Cerebellum (tissue), 4 donors: ENCODE measurements at places on chromosomes 11 and 22.

- DNase-seq, result no peak
These were observed 24.2 kb upstream of the TMEM123 start for GRCh38 chr11:102476812-102477211.

DNA sequence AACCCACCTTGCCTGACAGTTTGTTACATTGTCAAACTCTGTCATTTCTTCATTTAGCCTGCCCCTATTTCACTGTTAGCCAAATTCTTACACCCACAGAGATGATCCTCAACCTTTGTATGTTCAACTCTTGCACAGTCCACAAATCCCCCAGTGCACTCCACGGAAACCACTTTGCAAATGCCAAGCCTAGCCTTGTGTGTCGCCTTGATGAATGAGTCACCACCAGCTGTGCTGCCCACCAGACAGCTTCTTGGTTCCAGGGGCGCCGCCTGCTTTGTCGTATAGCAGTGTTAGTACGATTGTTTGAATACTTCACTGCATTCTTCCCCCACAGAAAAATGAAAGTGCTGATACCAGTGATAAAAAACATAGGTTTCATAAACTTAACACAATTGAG is 686.3 kb downstream of the NTM start:
- DNase-seq, result no peak

GRCh38 chr22:44682556-44683168 is 19.3 kb upstream of the PRR5 start:
- no peak for DNase-seq

DNA sequence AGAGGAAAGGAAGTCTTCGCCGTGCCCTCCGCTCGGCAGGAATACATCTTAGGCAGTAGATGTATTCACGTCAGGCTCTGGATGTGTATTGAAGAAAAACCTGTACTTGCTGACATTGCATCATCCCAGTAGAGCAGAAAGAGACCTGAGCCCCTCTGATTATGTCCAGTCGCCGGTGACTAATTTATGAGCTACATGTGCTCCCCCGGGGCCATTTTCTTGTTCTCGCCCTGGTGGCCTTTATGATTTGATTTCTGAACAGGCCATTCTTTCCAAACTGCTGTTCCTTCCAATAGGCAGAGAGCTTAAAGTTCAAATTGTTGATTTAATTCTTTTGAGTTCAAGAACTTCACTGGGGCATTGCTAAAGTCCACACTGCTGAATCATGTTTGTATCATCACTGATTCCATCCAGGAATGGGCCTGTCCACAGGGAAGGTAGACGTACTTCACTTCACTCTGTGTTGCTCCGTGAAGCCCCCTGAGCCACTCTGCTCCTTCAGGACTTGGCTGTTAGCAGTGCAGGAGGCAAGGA is 137.3 kb upstream of the RASSF10 start:
- no peak for DNase-seq

GRCh38 chr22:30860176-30861105 is 108.1 kb downstream of the MORC2 start:
- DNase-seq, result no peak

- DNase-seq, result no peak
These were observed 287.7 kb downstream of the TMEM135 start for GRCh38 chr11:87325490-87325872.

GRCh38 chr22:47396105-47396504 is 633.7 kb downstream of the TBC1D22A start:
- DNase-seq, result no peak

- no peak for DNase-seq
These were observed 4.8 kb downstream of the OR6A2 start for GRCh38 chr11:6794639-6795038.

DNA sequence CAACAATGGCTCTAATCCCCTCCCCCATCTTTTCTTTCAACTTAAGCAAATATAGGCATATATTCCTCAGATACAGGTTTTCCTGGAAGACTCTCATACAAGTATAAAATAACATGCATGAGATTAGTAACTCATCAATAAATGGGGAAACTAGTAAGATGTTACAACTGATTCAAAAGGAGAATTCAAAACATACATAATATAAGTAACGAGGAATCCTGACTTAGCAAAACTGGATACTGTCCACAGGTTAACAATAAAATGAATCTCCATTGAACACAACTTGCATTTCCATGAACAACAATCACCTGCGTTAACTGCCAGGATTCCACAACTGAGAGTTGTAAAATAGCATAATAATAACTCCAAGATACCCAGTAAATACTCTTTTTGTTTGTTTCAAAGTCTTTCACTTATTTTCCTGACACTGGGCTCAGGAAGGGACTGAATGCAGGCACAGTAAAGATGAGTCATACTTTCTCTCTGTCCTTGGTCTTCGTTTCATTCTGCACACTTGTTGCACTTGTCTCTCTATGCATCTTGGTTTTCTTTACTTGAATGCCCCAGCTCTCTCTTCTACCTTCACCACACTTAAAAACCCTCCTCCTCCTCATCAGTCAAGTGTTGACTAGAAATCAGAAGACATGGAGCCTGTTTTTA is 8.1 kb downstream of the APIP start:
- no peak for DNase-seq

GRCh38 chr22:30856741-30857502 is 111.7 kb downstream of the MORC2 start:
- DNase-seq, result peak; percentile 8

GRCh38 chr11:131954146-131954545 is 583.7 kb downstream of the NTM start:
- peak; percentile 40 for DNase-seq

GRCh38 chr11:106961518-106961917 is 56.8 kb downstream of the GUCY1A2 start:
- no peak for DNase-seq

- DNase-seq, result peak; percentile 83
These were observed 841 bp downstream of the RIC8A start for GRCh38 chr11:208181-208916.

- no peak for DNase-seq
These were observed 563.9 kb upstream of the B3GAT1 start for GRCh38 chr11:134975866-134976376.

GRCh38 chr11:13278609-13279486 is 1.3 kb downstream of the BMAL1 start:
- DNase-seq, result peak; percentile 20

- DNase-seq, result no peak
These were observed 328.3 kb upstream of the NARS2 start for GRCh38 chr11:78902771-78903507.

GRCh38 chr11:96169250-96169649 is 173.7 kb downstream of the MAML2 start:
- DNase-seq, result no peak

- DNase-seq, result no peak
These were observed 25.1 kb downstream of the CD6 start for GRCh38 chr11:60996381-60997138.

- DNase-seq, result no peak
These were observed 1.1 kb downstream of the OSBP start for GRCh38 chr11:59614277-59615119.

- peak; percentile 88 for DNase-seq
These were observed 11.3 kb downstream of the OSBP2 start for GRCh38 chr22:30705710-30706651.

- no peak for DNase-seq
These were observed 291.8 kb downstream of the AASDHPPT start for GRCh38 chr11:106369224-106369623.

DNA sequence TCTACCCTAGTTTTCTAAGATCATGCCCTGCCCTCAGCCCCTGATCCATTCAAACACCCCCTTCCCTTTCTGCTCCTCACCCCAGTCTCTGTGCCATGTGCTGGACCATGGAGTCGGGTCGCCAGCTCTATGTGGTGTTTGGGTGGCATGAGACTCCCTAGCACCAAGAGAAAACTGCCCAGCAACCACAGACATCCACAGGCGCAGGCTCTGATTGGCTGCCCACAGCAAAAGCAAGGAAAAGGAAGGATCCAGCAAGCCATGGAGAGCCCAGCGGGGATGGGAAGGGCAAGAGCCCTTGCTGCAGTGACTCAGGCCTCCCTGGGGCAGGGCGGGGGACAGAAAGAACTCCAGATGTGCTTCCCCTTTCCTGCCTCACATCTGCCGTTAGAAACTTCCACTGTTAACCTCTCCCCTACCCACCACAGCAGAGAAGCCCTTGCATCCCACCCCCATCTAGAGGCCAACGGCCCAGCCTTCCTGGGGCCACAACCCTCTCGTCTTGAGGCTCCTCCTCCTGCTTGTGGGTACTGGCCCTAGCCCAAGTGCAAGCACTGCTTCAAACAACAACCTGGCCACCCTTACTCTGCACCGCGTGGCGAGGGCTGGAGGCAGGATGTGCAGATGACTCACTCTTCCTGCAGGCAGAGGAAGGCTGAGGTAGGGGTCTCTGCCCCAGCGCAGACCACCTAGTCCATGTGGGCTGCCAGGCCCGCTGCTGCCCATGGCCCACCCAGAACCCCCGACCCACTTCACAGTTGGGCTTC is 9.7 kb upstream of the AHNAK start:
- peak; percentile 93 for DNase-seq

- DNase-seq, result no peak
These were observed 2.3 kb upstream of the IRAG1 start for GRCh38 chr11:10695833-10696232.

GRCh38 chr11:32414925-32415324 is 20.4 kb downstream of the WT1 start:
- DNase-seq, result no peak

GRCh38 chr11:79090191-79090705 is 350.6 kb downstream of the TENM4 start:
- DNase-seq, result no peak

DNA sequence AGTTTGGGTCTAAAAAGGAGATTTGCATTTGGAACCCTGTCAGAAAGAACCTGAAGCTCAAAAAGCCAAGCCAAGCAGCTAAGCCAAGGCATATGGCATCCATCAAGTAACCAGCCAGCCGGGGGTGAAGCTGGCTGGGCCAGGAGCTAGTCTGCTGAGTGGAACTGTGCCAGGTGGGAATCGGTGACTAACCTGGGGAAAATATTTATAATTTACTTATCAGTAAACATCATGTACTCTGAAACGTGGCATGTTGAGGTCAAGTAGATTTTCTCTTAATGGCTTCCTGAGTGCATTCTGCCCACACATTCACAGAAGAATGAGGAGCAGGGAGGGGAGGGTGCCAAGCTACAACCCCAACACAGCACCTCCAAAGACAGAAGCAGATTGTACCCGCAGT is 70.5 kb upstream of the SESN3 start:
- DNase-seq, result peak; percentile 45

DNA sequence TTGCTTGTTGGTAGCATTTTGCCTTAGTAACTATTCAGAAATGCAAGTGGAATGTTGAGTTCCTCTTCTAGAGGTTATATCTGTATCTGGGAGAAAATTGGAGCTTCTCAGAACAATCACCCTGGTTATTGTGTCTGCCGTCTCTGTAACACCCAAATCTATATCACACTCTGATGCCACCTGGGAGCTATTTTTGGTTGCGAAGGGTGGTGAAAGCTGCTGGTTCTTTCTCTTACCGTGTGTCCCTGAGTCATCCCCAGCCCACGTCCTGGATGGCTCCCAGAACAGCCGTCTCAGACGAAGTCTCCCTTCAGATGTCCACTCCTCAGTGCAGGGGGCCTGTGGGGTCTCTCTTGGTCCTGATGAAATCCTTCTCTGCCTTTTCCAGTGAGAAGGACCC is 83.5 kb downstream of the C22orf31 start:
- no peak for DNase-seq

GRCh38 chr22:47310601-47311000 is 548.2 kb downstream of the TBC1D22A start:
- no peak for DNase-seq

- no peak for DNase-seq
These were observed 70.2 kb downstream of the DBX1 start for GRCh38 chr11:20089796-20090653.
